Activated T-helper 17 cell treated with anti-CD3 and anti-CD28 coated beads, Interleukin-2, amount 50 U/mL, for 72 hours (primary cell): ENCODE measurements at places on chromosomes 7 and 10. TPM values are rescaled to one million over a fixed set of nuclear protein-coding genes. Genes with fewer than 3 reads are reported as not detected.
A peak's percentile ranks its signal among the peaks of the same experiment; 100 is the strongest.

DNA sequence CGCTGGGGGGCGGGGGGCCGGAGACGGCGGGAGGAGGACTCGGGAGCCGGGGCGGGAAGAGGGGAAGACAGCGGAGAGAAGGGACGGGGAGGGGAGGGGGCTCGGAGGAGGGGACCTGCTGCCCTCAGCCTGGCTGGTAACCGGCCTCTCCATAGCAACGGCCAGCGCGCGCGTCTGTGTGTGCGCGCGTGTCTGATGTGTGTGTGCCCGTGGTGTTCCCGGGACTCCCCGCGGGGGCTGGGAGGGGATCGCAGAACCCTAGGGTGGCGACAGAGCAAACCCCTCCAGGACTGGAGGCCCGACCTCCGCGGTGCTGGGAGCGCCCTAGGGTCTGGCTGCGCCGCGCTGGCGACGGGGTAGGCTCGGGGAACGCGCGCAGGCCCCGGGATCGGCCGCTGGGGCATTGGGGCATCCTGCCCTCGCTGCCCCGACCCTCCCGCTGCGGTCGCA is 356.3 kb downstream of the DNAJB6 start:
- ATAC-seq: no peak

The NRCAM gene
- total RNA-seq: not detected

The GLI3 gene
- total RNA-seq: 0.74 TPM

The ZNF25 gene
- total RNA-seq: 5.7 TPM

- ATAC-seq: no peak
These were observed 32.9 kb downstream of the TACC2 start for GRCh38 chr10:122021828-122022227.

DNA sequence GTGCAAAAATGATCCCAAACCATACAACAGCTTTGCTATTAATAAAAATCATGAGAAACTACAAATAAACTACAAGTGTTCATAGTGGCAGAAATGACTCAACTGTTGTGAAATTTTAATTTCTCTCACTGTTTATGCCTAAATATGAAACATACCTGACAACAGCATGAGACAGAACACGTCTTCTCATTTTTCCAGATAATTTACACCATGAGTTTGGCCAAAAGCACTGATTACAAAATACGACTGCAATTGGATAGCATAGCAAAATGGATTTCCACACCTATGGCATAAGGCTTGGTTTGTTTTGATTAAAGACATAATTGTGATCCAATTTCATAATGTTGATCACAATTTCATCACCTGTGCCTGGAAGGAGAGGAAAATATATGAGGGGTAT is 608.6 kb downstream of the GATA3 start:
- no peak for ATAC-seq

DNA sequence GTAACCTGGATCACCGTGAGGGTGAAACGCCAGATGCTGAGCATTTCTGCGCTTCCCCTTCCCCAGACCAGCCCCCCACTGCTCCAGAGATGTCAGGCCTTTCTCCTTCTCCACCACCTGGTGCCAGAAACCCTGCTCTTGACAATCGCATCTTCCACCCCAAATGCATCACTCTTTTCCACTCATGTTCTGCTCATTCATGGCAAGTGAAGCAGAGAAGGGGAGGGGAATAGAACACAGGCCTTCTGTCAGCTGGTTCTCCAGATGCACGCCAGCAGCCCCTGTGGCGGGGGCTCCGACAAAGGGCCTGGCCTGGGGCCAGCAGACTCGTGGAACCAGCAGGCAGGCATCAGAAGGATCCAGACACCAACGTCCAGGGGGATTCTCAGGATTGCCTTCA is 68.5 kb upstream of the SVIL start:
- ATAC-seq: no peak

The WDR86 gene
- total RNA-seq: not detected

GRCh38 chr10:15898046-15898445 is 37.7 kb upstream of the MINDY3 start:
- ATAC-seq: no peak

- ATAC-seq: peak; percentile 75
These were observed 180.8 kb downstream of the CCDC71L start for GRCh38 chr7:106480161-106480579.

- no peak for ATAC-seq
These were observed 63.6 kb downstream of the ADARB2 start for GRCh38 chr10:1673568-1674345.

GRCh38 chr7:10212649-10213048 is 761.0 kb upstream of the PHF14 start:
- ATAC-seq: no peak

- no peak for ATAC-seq
These were observed 558.1 kb downstream of the PTPRN2 start for GRCh38 chr7:158029509-158029908.

The PALD1 gene
- total RNA-seq: 0.17 TPM

GRCh38 chr10:71308985-71309384 is 10.1 kb upstream of the SLC29A3 start:
- ATAC-seq: no peak

- ATAC-seq: no peak
These were observed 216.5 kb downstream of the VTI1A start for GRCh38 chr10:112663234-112664125.

The ABCB4 gene
- total RNA-seq: not detected
